DMS 273 treated with DMSO at 0.1 percent for 48 hours (cell line): ENCODE measurements at places on chromosomes 7 and 10.
A peak's percentile ranks its signal among the peaks of the same experiment; 100 is the strongest.

DNA sequence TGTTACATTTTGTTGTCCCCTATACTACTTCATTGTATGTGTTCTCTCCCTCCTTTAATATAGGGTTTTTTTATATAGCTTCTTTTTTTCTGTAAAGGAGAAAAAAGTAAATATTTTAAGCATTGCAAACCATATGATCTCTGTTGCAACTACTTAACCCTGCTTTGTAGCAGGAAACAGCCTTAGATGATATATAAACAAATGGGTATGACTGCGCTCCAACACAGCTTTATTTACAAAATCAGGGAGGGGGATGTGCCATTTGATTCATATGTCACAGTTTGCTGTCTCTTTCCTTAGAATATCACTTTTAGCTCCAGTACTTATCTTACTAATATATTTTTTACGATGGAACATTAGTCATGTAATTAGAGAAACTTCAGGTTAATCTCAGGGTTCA lies 155.2 kb upstream of the GNAI1 start:
- no peak for DNase-seq

- DNase-seq = no peak
Measured at GRCh38 chr10:124756156-124756903, 12.2 kb upstream of the FAM53B start.

GRCh38 chr10:75469006-75469616 lies 37.7 kb downstream of the LRMDA start:
- DNase-seq = no peak

- no peak for DNase-seq
Measured at GRCh38 chr7:13017881-13018280, 330.4 kb downstream of the ARL4A start.

GRCh38 chr7:133330085-133330484 lies 77.2 kb downstream of the EXOC4 start:
- DNase-seq = no peak

- DNase-seq = no peak
Measured at GRCh38 chr7:44096326-44096881, 7.7 kb upstream of the AEBP1 start.

GRCh38 chr10:71981015-71981875 lies 17.1 kb downstream of the CHST3 start:
- no peak for DNase-seq

DNA sequence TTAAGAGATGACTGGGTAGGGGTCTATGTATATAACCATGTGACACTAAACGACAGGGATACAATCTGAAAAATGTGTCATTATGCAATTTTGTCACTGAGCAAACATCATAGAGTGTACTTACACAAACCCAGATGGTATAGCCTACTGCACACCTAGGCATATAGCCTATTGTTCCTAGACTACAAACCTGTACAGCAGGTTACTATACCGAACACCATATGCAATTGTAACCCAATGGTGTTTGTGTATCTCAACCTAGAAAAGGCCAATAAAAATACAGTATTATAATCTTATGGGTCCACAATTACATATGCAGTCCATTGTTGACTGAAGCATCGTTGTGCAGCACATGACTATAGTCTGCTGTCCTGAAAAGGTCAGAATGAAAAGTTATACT lies 22.9 kb downstream of the STRIP2 start:
- no peak for DNase-seq

- DNase-seq = no peak
Measured at GRCh38 chr10:51666456-51666855, 32.9 kb downstream of the CSTF2T start.

- no peak for DNase-seq
Measured at GRCh38 chr7:3056234-3057065, 12.8 kb upstream of the CARD11 start.

DNA sequence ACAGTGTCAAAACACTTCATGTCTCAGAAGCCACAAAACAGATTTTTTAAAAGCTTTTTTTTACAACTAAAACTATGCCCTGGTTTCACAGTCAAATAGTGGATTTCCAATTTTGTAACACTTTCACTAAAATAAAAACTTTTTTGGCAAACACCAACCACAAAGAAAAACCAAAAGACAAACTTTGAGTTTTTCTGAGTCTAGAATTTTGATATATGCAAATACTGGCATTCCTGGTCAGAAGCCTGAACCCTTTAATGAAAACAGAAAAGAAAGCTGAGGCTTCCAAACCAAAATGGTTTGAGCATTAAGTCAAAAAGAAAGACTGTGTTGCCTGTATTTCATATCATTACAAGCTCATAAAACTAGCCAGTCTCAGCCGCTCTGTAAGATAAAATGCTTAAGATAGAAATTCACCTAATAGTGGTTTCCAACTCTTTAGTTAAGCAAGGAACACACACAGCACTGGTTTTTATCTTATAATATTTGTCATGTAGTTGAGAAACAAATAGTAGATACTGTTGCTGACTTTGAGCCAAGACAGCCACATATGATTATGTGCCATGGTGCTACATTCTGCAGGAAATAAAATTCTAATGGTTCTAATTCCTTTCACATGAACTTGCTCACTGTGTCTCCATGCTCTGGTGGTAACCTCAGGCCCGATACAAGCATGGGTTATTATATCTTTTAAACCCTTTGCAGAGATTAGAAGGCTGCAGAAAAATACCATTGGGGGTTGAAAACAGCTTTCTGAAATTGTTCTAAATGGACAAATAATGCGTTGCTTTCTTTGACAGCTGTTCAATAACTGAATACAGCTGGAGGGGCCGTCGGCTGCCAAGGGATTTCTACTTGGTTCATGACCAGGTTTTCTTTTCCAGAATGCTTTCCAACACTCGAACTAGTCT lies 49.4 kb downstream of the FAM171A1 start:
- DNase-seq = no peak

- DNase-seq = no peak
Measured at GRCh38 chr10:119441921-119442757, 100.4 kb downstream of the RGS10 start.

- DNase-seq = no peak
Measured at GRCh38 chr7:73994761-73995160, 33.2 kb upstream of the ELN start.

GRCh38 chr7:69934144-69934903 lies 336.0 kb downstream of the AUTS2 start:
- DNase-seq = peak; percentile 92

- no peak for DNase-seq
Measured at GRCh38 chr10:133230044-133230361, at the start of gene UTF1. UTF1 (plus strand) TSS chr10:133230217; CDS start chr10:133230289, 72 bp downstream.

DNA sequence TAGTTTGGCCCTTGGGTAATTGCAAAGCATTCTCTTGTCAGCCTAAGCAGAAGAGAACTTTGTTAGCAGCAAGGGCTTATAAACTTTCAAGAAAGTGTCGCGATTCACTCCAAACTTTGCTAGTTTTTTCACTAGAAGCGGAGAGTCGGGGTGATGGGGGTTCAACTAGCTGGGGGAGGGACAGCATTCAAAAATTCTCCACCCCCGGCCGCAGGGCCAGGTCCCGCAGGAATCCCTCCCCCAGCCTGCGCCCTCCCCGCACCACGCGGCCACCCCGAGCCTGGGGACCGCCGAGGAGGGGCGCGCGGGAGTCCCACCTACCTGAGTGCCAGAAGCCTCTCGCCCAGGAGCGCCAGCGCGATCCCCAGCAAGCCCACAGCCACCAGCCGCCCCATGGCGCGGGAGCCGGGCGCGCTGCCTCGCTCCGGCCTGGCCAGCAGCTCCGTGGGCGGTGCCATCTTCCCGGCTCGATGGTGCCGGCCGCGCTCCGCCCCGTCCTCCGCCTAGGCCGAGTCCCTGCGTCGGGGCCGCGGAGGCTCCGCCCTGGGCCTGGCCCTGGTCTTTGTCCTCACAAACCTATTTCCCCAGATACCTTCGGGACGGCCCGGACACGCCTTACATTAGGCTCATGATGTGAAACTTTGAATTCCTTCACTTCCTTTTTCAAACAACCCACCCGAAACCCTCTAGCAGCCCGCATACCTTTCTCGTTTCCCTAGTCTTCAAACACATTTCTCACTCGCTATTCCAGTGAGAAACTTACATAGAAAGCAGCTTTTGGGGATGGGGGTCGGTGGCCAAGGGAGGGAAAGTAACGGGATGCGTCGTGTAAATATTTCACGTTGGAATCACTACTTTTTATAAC lies at the start of gene PON2:
TSS of gene PON2 (minus strand) at position 472 of the 865 bp plus-strand sequence. CDS start at position 395, 77 bp downstream.
- peak; percentile 70 for DNase-seq

DNA sequence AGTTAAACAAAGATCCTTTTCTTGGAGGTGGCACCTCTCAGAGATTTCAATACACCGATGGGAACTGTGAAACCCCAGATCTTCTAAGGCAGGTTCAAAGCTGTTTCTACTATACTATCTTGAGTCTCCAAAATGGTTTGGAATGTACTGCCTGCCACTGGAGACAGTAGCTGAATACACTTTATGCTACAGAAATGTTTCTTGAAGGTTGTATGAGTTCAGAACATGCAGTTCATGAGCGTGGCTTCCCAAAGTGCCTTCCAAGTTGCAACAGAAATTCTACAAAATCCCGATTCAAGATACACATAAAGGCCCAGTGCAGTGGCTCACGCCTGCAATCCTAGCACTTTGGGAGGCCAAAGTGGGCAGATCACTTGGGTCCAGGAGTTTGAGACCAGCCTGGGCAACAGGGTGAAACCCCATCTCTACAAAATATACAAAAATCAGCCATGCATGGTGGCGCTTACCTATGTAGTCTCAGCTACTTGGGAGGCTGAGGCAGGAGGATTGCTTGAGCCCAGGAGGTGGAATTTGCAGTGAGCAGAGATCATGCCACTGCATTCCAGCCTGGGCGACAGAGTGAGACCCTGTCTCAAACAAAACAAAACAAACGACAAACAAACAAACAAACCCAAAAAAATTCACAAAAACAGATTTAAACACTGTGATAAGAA lies 36.3 kb downstream of the FAM171A1 start:
- no peak for DNase-seq

GRCh38 chr10:114404171-114405010 lies at the start of gene AFAP1L2:
AFAP1L2 (minus strand) TSS chr10:114404502; CDS start chr10:114404455, 47 bp downstream.
- DNase-seq = no peak

DNA sequence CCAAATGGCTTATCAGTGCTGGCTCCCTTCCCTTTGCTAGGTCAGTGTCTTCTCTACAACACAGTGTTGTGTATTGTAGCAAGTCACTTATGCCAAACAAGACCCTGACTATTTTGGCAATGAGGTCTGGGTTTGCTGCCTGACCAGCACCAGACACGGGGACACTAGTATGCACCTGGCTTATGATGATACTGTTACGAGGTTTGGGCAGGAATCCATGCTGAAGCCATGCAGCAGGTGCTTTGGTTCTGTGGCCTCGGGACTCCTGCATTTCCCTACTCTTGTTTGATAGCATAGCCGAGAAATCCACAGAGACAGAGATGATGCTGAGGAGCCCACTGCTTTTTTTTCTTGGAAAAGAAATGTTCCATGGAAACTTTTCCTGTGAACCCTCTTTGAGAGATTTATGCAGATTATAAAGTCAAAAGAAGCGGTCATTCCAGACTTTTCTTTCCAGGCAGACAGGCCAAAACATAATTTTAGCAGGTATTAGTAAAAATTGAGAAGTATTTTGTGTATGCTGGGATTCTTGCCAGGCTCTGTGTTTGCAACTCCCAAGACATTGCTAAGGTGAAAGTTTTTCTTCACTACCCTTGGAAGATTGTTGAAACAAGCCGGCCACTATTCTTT lies 291.1 kb downstream of the BBS9 start:
- DNase-seq = no peak

GRCh38 chr7:121831351-121831750 lies 41.6 kb upstream of the PTPRZ1 start:
- DNase-seq = no peak

DNA sequence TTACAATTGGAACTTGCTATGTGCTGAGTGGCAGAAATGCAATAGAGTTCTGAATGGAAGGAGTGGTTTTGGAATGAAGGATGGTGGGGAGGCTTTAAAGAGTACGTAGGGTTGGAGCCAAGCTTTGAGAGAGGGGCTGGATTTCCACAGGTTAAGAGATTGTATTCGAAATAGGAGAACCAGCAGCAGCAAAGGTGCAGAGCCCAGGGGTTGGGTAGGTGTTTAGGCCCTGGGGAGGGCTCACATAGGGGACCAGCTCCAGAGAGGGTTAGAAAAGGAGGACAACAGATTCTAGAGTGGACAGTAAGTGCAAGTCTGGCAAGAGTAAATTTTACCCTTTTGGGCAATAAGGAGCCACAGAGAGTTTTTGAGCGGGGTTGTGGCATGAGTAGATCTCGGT lies 297.2 kb downstream of the RPS24 start:
- no peak for DNase-seq

- no peak for DNase-seq
Measured at GRCh38 chr7:106572394-106573124, 88.4 kb downstream of the CCDC71L start.

- no peak for DNase-seq
Measured at GRCh38 chr10:5510281-5511072, 11.1 kb upstream of the CALML5 start.

DNA sequence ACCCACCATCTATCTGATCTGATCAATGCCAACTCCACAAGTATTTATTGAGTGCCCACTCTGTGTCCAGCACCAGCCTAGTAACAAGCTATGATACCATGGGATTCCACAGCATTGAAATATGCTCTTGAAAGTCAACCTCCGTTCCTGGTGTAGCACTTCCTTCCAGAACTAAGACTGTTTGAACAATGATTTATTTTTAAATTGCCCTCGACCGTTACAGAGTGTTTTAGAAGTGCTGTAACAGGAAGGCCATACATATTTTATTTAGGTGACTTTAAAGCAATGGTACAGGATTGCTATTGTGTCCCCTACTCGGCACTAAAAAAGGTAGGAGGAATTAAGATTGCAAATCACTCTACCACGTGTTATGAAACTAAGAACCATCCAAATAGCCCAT lies 225.6 kb downstream of the TEX36 start:
- DNase-seq = no peak

GRCh38 chr7:43888993-43889945 lies 17.1 kb downstream of the URGCP start:
- DNase-seq = no peak

- no peak for DNase-seq
Measured at GRCh38 chr7:130366564-130366963, 13.7 kb upstream of the CPA1 start.

GRCh38 chr7:11236680-11237079 lies 263.0 kb downstream of the PHF14 start:
- DNase-seq = no peak
